HuH-7 (cell line): ENCODE measurements at places on chromosomes 11 and 22.

DNA sequence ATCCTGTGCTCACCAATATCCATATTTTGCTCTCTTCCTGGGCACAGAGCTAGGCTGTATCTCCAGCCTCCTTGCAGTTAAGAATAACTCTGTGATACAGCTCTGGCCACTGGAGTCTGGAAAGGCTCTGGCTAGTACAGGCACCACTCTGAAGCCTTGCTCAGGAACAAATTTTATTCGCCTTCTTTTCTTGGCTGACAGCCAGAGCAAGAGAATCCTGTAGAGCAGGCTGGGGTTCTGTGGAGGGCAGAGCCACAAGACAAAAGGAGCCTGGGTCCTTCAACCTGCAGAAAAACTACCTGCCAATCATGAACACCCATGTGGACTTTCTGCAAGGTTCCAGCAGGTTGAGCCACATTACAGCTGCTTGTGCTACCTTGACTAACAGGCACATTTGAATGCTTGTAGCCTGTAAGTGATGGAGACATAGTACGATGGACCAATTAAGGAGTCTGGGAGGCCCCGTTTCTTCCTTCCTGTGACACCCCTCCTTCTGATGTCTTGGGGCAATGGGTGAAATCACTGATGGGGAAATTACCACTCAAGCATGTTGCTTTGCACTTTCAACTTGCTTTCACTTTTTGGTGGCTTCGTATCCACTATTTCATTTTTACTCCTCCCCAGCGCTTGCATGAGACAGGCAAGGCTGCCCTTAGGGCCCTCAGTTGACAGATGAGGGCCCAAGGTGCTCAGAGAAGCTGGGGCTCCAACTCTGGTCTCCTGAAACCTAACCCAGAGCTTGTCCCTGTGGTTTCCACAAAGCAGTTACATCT lies 267.2 kb upstream of the SYN3 start:
- DNase-seq = no peak

- DNase-seq = no peak
Observed at GRCh38 chr22:30266445-30267381, at the start of gene OSM. Gene OSM (minus strand): TSS chr22:30266851. CDS start chr22:30266799, 52 bp downstream.

DNA sequence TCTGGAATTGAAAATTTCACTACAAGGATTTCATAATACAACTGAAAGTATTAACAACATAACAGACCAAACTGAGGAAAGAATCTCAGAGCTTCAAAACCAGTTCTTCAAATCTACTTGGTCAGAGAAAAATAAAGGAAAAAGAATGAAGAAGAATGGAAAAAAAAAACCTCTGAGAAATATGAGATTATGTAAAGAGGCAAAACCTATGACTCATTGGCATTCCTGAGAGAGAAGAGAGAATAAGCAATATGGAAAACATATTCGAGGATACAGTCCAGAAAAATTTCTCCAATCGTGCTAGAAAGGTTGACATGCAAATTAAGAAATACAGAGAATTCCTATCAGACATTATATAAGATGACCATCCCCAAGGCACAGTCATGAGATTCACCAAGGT lies 23.4 kb upstream of the GPR83 start:
- DNase-seq = no peak

DNA sequence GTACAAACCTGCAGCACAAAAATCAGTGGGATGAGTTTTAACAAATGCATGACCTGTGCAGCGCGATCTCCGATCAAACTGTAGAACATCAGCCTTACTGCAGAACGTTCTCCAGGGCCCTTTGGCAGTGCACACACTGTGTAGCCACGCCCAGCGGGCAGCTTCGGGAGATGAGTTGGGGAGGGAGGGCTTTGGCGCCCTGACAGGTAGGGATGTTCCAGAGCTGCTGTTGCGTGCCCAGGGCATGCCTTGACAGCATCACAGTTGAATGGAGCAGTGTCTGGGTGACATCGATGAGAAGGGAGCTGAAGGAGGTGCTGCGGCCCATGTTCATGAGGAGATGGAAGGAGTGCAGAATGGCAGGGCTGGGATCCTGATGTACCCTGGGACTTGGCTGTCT lies 80.2 kb downstream of the TBC1D22A start:
- no peak for DNase-seq

DNA sequence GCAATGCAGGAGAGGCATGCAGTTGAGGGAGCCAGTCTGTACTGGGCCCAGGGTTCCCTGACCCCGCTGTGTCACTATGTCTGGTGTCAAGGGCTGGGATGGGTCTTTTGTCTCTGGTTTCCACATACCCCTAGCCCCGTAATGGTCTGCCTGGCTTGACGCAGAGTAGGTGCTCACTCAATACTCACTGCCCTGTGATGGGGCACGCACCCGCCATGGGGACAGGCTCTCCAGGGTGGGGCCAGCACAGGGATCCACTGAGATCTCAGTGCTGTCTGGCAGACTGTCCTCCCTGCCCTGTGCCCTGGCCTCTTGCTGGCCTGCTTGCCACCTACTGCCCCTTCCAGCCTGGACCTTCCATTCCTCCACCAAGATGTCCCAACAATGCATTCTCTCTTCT lies 101.7 kb upstream of the CD82 start:
- no peak for DNase-seq

- no peak for DNase-seq
Observed at GRCh38 chr11:64352099-64352994, 6.6 kb upstream of the RPS6KA4 start.

- DNase-seq = no peak
Observed at GRCh38 chr11:15800111-15800800, 556.1 kb downstream of the SOX6 start.

DNA sequence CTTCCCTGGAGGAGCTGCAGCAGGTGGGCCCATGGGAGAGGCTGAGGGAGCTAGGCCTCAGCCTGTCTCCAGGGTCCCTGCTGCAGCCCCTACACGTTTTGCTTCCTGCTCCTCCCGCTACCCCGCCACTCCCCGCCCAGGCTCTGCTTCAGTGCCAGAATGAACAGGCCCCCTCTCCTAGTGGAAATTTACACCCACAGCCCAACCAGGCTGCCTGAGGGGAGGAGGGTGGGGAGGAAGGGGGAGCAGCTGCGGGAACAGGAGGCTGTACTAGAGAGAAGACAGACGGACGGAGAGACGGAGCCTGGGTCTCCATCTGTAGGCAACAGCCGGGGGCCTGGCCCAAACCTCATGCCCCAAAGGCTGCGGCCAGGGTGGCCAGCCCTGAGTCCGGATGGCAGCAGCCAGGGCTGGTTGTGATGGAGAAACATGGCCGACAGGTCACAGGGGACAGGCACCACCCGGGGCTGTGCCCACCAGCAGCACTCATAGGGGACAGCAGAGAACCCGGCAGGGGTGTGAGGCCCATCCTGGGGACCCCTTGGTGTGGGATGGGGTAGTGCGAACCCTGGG lies 20.6 kb downstream of the FLRT1 start:
- DNase-seq = no peak

- no peak for DNase-seq
Observed at GRCh38 chr22:45262931-45263462, 21.8 kb upstream of the UPK3A start.

DNA sequence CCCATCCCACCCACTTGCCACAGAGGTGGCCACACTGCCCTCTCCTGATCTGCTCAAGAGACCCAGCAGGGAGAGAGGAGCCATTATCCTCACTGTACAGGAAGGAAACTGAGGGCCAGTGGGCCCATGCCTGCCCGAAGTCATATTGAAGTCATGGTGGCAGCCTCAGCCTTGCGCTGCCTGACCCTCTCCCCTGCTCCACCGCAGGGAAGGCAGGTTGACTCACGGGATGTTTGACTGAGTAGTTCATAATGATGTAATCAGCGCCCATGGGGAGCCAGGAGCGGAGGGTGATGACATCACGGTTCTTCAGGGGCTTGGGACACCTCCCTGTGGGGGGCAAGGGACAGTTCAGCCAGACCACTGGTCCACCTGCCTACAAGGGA lies 6.1 kb upstream of the ARAP1 start:
- DNase-seq = no peak

GRCh38 chr11:8103909-8104308 lies 22.9 kb downstream of the TUB start:
- no peak for DNase-seq

GRCh38 chr11:106306942-106307341 lies 229.5 kb downstream of the AASDHPPT start:
- DNase-seq = peak; percentile 26

- no peak for DNase-seq
Observed at GRCh38 chr11:85831050-85831449, 20.1 kb upstream of the SYTL2 start.

- no peak for DNase-seq
Observed at GRCh38 chr11:39102236-39102635, 2357.2 kb downstream of the LRRC4C start.

DNA sequence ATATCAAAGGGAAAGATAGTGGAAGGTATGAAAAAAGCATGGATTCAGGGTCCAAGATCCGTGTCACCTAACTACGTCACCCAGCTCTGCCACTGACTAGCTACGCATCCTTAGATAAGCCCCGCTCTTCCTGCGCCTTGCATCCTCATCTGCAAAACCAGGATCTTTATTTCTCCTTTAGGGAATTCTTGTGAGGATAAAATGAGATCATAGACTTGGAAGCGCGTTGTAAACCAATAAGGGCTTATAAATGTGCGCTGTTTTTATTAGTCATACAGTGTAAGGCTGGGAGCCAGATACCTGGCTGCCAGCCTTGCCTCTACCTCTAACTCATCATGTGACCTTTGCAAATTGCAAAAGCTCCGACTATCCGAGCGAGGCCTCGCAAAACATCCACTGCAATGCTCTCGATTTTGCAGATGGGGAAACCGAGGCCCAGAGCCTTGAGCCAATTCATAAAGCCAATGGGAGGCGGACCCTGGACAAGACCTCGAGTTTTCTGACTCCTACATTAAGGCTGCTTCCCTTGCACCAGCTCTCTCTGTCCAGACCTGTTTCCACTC lies 753 bp downstream of the PRPF19 start:
- DNase-seq = no peak

GRCh38 chr11:99327527-99327926 lies 306.8 kb downstream of the CNTN5 start:
- no peak for DNase-seq

GRCh38 chr22:40263191-40263590 lies 83.1 kb upstream of the ADSL start:
- no peak for DNase-seq

DNA sequence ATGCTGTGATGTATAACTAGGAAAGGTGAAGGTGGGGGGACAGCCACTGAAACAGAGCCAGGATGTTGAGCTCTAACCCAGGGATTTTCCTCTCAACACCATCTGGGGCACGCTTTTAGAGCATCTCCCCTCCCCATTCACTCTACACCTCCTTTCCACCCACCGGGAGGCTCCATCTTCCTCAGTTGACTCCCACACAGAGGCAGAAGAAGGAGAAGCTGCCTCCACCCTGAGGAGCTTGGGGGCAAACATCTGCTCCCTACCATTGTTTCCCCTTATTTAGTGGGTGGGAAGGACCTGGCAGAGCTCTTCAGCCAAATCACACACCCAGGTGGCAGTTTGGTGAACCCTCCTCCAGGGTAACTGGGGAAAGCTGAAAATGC lies 50.0 kb upstream of the ADA2 start:
- DNase-seq = no peak

DNA sequence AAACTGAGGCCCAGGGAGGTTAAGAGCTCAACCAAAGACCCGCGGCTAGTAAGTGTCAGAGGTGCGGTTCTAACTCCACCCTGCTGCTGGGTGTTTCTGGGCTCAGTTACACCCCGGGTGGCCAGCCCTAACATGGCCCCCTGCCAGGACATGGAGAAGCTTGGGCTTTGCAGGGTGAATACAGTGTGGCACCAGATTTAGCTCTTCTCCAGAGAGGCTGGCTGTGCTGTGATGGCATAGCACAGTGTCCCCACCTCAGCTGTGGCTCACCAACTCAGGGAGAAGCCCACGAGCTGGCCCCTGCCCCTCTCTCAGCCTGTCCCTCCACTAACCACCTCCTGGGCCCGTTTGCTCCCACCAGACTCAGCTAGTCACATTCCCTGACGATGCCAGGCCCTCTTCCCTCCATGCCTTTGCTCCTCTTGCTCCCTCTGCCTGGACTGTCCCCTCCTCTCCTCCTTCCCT lies 7.0 kb downstream of the UCP3 start:
- DNase-seq = no peak

- no peak for DNase-seq
Observed at GRCh38 chr11:106840947-106841346, 177.3 kb downstream of the GUCY1A2 start.

- no peak for DNase-seq
Observed at GRCh38 chr11:4957396-4957795, 1.9 kb upstream of the OR51A2 start.

DNA sequence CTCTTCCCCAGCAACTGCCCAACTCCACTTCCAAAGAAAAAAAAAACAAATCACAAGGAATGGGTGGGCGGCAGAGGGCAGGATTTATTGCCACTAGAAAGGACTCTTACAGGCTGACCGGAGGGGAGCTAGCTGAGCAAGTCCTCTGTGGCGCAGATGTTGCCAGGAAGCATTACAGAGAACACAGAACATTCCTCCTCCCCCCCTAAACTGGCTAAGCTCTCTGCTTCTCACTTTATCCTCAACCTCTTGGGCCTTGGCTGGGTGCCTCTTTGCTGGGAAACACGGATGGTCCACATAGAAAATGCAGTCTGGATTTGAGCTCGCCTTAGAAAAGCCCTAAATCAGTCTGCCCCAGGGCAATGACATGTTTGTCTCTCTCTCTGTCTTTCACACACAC lies 12.6 kb upstream of the FJX1 start:
- no peak for DNase-seq

DNA sequence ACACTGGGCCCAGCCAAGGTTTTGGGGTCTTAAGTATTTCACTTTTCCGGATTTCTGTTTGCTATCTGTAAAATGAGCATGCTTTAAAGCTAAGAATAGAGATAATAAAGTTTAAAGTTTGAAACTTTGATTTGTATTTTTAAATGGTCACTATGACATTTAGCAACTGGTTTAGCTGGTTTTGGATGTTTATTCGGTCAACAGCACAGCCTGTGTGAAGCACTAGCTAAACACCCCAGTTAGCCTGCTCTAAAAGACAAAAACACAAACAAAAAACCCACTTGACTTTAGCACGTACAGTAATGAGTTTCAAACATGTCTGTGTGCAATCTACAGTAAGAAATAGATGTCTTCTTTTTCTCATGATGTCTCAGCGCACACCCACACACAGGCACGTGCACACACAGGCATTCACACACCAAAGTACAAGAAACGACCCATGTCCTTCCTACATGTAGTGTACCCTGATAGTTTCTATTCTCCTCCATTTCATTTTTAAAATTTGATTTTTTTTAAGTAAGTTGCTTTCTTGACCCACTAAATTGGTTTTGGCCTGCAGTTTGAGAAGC lies 29.4 kb downstream of the SLC1A2 start:
- no peak for DNase-seq

- no peak for DNase-seq
Observed at GRCh38 chr11:115450519-115450918, 53.7 kb downstream of the CADM1 start.
